Upper lobe of right lung (tissue), 1 donor: ENCODE measurements at places on chromosomes 5 and 9.
A peak's percentile ranks its signal among the peaks of the same experiment; 100 is the strongest.

- H3K36me3 ChIP-seq = no peaks in the 10 kb centered on the region
- DNase-seq = peak; percentile 86
- H3K4me1 ChIP-seq = peaks cover 18% of the 10 kb centered on the region
- H3K4me3 ChIP-seq = peak overlapping the region; percentile 44
- peaks cover 98% of the 10 kb centered on the region for H3K27me3 ChIP-seq
- H3K27ac ChIP-seq = no peak overlapping the region
Observed at GRCh38 chr5:88680253-88681132, 202.5 kb downstream of the MEF2C start.

GRCh38 chr5:27473307-27474046 is 435.1 kb upstream of the CDH9 start:
- no peak overlapping the region for H3K4me3 ChIP-seq
- no peak for DNase-seq
- no peaks in the 10 kb centered on the region for H3K36me3 ChIP-seq
- H3K27ac ChIP-seq = no peak overlapping the region

DNA sequence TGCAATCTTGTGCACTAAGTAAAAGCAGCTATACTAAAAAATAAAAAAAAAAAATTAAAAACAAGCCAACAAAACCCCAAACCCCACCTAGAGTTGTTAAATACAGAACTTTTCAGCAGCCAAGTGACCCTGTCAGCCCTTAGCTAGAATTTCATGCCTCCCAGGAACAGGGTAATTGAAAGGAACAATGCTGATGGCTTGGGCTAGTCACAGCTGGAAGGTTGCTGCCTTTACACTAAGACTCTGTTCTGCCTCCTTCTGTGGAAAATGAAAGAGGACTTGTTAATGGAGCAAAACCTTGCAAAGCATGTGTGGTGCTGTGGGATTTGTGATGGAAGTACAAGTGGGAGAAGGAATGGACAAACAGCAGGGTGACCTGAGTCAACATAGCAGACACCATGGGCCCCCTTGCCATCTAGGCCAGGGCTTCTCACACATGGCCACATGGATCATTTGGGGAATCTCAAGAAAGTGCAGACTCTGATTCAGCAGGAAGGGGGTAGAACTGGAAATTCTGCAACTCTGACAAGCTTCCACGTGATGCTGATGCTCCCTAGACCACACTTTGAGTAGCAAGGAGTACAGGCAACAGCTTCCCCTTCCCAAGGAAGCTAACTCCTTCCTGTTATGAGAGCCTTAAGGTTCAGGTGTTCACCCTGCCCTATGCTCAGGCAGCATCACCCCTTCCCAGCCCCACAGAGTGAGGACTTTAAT is 14.9 kb upstream of the TMEM252 start:
- DNase-seq = no peak
- no peaks in the 10 kb centered on the region for H3K27me3 ChIP-seq
- no peaks in the 10 kb centered on the region for H3K4me1 ChIP-seq
- H3K27ac ChIP-seq = no peak overlapping the region
- H3K36me3 ChIP-seq = no peaks in the 10 kb centered on the region
- no peak overlapping the region for H3K4me3 ChIP-seq

- no peak overlapping the region for H3K4me3 ChIP-seq
- no peaks in the 10 kb centered on the region for H3K4me1 ChIP-seq
- H3K27me3 ChIP-seq = no peaks in the 10 kb centered on the region
- no peak overlapping the region for H3K27ac ChIP-seq
- no peaks in the 10 kb centered on the region for H3K36me3 ChIP-seq
Observed at GRCh38 chr9:27802418-27802817, 229.1 kb upstream of the C9orf72 start.

GRCh38 chr5:90967443-90967842 is 408.8 kb downstream of the ADGRV1 start:
- no peak overlapping the region for H3K4me3 ChIP-seq
- DNase-seq = no peak
- H3K4me1 ChIP-seq = no peaks in the 10 kb centered on the region

- peak overlapping the region; percentile 12 for H3K4me3 ChIP-seq
- peaks cover 5% of the 10 kb centered on the region for H3K27me3 ChIP-seq
- peak; percentile 76 for DNase-seq
- no peaks in the 10 kb centered on the region for H3K4me1 ChIP-seq
Observed at GRCh38 chr5:38445374-38446028, 110.9 kb downstream of the LIFR start.

- H3K27ac ChIP-seq = no peak overlapping the region
- peak; percentile 73 for DNase-seq
- H3K4me1 ChIP-seq = no peaks in the 10 kb centered on the region
- H3K36me3 ChIP-seq = no peaks in the 10 kb centered on the region
Observed at GRCh38 chr5:180135128-180135955, 63.8 kb upstream of the RNF130 start.
